ENCODE measurements at places on chromosomes 1 and 21. TPM values are rescaled to one million over a fixed set of nuclear protein-coding genes. Genes with fewer than 3 reads are reported as not detected.

NUDT4B gene
- 1.6 TPM for total RNA-seq

ANXA9 gene
- not detected for total RNA-seq

VCAM1 gene
- 4.6 TPM for total RNA-seq

ATP6V1G3 gene
- not detected for total RNA-seq

Measured in chondrocyte (in vitro differentiated cells).